ENCODE measurements at places on chromosomes 2 and 18.

DNA sequence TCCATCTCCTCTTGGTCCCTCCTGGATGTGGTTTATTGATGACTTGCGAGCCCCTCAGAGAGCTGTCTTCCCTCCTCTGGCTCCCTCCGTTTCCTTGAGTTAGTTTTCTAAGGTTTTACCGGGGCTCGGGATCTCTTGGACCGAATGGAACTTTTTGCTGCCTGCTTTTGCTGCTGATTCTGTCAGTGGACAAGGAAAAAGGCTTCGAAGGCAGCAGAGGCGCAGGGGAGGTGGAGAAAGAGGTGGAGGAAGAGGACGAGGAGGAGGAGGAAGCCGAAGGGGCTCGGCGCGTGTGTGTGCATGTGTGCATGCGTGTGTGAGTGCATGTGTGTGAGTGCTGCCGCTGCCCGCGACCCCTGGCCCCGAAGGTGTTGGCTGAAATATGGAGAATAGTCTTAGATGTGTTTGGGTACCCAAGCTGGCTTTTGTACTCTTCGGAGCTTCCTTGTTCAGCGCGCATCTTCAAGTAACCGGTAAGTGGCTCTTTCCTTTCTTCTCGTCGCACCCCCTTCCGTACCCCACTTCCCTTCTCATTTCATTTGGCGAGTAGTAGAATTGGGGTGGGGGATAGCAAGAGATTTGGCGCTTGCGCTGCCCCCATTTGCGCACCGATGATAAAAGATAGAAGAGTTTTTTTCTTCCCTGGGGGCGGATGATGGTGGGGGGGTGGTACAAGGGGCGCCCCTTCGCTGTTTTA lies 557 bp downstream of the DCC start:
- DNase-seq, result no peak

GRCh38 chr18:39455285-39455684 lies 1889.7 kb upstream of the CELF4 start:
- no peak for DNase-seq

- no peak for DNase-seq
Measured at GRCh38 chr2:203453858-203454451, 81.1 kb downstream of the RAPH1 start.

DNA sequence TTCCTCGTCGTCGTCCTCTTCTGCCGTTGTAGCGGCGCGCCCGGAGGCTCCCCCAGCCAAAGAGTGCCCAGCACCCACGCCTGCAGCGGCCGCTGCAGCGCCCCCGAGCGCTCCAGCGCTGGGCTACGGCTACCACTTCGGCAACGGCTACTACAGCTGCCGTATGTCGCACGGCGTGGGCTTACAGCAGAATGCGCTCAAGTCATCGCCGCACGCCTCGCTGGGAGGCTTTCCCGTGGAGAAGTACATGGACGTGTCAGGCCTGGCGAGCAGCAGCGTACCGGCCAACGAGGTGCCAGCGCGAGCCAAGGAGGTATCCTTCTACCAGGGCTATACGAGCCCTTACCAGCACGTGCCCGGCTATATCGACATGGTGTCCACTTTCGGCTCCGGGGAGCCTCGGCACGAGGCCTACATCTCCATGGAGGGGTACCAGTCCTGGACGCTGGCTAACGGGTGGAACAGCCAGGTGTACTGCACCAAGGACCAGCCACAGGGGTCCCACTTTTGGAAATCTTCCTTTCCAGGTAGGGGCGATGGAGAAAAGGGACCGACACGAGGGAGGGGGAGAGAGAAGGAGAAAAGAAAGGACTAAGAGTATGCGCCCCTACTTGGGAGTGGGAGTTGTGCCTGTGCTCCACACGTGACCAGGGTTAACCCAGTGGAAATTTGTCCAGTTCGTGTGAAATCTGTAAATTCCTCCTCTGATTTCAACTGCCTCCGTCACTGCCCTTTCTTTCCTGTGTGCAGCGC lies 800 bp downstream of the HOXD13 start:
- no peak for DNase-seq

DNA sequence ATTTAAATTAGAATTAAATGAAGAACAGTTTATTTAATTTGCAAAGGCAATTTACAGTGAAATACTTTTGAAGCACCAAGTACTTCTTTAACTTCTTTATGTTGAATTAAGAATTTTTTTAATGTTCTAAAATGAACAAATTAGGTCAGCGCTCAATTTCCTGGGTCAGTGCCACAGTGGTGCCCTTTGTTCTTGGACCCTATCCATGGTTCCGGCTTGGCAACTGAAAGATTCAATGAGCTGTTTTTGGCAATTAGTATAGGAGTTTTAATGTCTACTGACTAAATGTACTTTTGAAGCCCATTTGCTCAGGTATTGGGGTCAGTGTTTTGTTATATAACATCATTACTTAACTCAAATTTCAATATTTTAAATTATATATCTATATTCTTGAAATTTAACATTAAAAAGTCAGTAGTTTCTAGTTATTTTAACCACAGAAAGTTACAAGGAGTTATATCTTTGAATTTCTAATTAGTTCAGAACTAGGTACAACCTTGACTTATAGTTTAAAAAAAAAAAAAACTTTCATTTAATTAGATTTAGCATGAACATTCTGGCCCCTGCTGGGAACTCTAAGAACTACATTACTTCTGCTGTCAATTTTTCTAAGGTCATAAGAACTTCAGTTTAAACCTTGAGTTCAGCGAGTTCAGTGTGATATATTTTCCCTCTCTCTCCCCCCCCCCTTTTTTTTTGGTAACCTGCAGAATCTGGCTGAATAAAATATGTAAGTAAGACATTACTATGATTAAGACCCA lies 7.6 kb upstream of the MSTN start:
- no peak for DNase-seq

DNA sequence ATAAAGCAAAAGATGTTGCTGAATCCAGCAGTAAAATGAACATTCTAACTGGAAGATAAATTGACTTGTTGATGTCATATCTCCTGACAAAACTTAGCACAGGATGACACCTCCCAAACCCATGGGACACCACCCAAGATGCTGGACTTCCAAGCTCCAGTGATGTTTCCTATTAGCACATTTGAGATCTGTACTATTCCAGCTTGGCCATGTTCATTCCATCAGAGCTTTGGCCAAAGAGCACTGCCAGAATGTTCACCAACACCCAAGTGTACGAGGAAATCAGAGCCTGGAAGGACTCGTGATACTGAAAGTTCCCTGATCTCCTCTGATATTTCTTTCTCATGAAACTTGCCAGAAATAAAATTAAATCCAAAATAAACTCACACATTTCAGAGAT lies 44.7 kb downstream of the PID1 start:
- DNase-seq, result no peak

DNA sequence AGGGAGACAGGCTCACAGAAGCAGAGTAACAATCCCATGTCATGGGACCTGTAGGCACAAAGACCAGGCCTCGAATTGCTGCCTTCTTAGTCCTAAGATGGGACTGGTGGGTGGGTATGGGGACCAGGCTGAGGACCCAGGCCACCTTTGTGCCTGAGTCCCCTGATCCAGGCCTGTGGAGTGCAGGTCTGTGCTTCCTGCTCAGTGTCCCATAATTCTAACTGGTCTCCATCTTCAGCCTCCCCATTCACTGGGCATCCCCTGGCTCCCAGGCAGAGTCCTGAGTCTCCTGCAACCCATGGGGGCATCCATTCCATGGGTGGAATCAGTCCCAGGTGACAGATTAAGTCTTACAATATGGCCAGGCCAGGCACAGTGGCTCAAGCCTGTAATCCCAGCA lies 83.9 kb downstream of the SMAD7 start:
- DNase-seq, result no peak

All from stimulated activated CD4-positive, alpha-beta T cell treated with anti-CD3 and anti-CD28 coated beads, Interleukin-12 subunit alpha, Interleukin-12 subunit beta, amount 100 ng/mL, for 24 hours (primary cell).